CD4-positive, alpha-beta T cell treated with Interleukin-6 for 4 hours (primary cell): ENCODE measurements at places on chromosomes 1 and 21.
A peak's percentile ranks its signal among the peaks of the same experiment; 100 is the strongest.

DNA sequence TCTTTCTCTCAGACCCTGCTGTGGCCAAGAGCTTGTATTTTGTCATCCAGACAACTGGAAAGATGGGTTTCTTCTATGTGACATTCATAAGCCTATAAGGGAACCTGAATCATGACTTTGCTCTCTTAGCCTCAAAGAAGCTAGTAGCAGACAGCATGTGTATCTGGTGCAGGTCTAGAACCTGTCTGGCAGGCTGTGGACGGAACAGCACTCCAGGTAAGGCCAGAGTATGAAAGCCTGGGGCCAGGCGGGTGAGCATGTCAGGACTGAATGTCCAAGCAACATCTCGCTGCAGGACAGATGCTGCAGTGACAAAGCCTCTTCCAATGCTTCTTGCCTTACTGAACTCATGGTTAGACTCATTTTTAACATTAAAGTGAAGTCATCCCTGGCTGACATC, 32.8 kb downstream of the AKNAD1 start:
- no peak for DNase-seq

DNA sequence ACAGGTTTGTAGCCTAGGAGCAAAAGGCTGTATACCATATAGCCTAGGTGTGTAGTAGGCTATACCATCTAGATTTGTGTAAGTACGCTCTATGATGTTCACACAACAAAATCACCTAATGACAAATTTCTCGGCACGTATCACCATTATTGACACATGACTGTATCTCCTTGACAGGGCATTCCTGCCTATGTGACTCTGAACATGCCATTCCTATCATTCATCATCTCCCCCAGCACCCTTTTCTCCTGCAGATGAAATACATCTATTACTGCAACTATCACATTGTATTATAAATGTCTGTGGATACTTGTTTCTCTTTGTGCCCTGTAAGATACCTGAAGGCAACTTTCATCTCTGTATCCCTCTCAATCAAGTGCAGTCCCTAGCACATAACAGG, 29.9 kb downstream of the TP53BP2 start:
- no peak for DNase-seq

DNA sequence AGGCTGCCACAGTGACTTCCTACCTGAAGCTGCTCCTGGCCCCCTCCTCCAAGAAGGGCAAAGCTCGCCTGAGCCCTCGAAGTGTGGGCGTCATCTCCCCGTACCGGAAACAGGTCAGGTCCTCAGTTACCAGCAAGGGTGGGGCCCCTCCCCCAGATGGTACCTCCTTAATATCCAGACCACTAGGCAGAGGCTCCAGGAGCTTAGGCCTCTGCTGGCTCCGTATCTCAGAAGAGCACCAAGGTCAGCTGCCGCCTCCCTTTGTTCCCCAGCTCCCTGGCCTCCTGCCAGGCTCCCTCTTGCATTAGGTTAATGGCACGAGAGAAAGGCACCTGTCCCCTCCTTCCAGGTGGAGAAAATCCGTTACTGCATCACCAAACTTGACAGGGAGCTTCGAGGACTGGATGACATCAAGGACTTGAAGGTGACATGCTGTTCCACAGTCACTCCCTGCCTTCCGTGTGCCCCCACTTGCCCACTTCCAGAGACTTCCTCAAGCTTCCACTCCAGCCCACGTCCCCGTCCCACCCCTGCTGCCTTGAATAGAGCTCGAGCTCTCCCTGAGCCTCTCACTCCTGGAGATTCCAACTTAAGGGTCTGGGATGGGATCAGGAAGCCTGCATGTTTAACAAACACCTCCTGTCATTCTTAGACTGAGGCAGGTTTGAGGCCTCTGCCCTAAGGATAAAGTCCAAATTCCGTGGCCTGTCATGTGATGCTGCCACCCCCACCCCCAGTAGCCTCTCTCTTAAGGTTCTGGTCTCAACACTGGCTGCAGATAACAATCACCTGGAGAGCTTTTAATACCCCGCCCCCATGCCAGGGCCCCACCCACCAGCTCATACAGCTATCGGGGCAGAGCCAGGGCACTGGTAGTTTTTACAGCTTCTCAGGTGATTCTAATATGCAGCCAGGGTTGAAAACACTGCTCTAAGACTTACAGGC, 8.3 kb downstream of the RHOC start:
- DNase-seq = no peak

GRCh38 chr1:54671985-54672608, 30.5 kb downstream of the MROH7 start:
- peak; percentile 63 for DNase-seq

GRCh38 chr1:236315518-236315917, 33.8 kb upstream of the ERO1B start:
- no peak for DNase-seq

DNA sequence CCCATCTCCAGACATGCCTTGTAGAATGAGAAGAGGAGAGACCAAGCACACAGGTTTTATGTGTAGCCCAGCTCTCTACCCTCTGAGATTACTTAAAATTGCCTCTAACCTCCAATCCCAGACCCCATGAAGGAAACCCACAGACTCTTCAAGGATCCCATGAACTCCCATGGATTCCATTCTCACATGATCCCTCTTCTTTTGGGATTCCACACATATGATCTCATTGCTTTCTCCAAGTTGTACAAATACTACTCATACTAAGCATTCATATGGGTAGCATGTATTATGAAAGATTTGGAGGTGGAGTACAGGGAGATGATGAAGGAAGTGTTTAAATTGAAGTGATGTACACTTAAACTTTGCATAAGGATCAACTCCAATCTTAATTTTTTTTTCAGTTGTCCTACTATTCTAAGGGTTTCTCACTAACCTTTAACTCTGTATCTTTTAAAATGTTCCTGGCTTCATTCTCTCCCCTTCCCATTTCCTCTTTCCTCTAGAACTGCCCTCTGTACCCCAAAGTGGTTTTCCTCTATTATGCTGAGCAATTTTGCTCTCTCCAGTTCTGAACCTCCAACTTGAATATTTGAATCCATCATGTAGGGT, 41.6 kb downstream of the MFSD2A start:
- DNase-seq = no peak

GRCh38 chr1:23793861-23794731, 3.2 kb downstream of the LYPLA2 start:
- DNase-seq = no peak

GRCh38 chr1:109658533-109659042, 2.7 kb downstream of the GSTM4 start:
- no peak for DNase-seq

- DNase-seq = no peak
These were observed 140.5 kb upstream of the MAP1LC3C start for GRCh38 chr1:242139442-242139841.

- no peak for DNase-seq
These were observed 198.6 kb downstream of the KIF26B start for GRCh38 chr1:245353411-245353810.

- no peak for DNase-seq
These were observed 53.4 kb upstream of the ACTRT2 start for GRCh38 chr1:2967881-2968280.
